ENCODE measurements at places on chromosomes 5 and 9.
A peak's percentile ranks its signal among the peaks of the same experiment; 100 is the strongest.

DNA sequence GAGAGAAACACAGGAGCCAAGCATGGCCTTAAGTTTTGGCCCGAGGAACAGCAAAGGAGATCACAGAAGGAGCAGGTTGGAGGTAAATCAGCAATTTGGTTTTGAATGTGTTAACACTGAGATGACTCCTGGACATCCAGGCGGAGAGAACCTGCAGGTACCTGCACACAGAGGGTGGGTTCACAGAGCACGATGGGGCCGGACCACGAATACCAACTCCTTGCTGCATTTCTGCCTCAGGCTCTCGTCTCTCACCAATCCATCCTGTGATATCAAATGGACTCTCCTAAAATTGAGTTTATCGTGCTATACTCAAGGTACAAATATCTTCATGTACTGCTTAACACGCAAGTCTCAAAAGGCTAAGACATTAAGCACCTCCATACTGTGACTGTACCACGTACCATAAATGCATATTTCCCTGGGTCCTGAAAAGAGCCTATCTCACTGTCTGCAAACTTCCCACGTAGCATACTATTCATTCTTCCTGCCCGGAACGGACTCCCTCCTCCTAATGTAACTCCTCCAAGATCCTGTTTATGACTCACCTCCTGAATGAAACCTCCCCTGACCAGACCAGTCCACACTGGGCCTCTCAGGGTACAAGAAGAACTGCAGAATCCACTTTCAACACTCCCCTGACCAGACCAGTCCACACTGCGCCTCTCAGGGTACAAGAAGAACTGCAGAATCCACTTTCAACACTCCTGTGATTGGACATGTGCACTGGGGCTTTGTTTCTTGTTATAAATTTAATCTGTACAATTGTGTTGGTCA is 380.8 kb upstream of the RFX3 start:
- DNase-seq, result no peak

- no peak for DNase-seq
Observed at GRCh38 chr5:81213070-81213469, 20.1 kb upstream of the CKMT2 start.

DNA sequence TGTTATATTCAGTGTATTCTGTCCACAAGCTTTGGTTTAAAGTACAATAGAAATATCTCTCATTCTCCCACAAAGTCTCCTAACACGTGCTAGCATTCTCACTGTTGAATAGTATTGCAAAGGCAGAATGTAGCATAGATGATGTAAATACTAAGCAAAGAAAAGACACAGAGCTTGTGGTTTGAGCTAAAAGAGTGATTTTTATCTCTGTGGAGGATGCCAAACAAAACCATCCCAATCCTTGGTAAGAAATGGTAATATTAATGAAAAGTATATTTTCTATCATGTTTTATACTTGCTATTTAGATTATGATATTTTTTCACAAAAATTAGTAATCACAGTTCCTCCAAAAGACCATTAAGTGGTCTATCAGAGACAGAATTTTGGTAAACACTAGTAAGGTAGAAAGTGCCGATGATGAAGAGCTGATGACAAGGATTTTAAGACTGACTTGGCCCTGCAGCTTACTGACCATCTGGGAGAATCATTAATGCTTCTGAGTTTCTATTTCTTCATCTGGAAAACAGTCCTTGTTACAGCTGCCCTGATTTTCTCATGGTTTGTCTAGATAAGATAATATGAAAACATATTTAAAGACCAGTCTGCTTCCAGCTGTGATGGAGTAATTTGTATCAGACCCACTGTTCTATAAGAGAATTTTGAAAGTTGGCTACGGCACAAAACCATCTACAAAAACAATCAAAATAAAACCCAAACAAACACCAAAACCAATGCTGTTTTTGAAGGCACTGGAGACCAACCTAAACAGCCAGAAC is 510.2 kb downstream of the SPATA31D1 start:
- DNase-seq, result no peak

DNA sequence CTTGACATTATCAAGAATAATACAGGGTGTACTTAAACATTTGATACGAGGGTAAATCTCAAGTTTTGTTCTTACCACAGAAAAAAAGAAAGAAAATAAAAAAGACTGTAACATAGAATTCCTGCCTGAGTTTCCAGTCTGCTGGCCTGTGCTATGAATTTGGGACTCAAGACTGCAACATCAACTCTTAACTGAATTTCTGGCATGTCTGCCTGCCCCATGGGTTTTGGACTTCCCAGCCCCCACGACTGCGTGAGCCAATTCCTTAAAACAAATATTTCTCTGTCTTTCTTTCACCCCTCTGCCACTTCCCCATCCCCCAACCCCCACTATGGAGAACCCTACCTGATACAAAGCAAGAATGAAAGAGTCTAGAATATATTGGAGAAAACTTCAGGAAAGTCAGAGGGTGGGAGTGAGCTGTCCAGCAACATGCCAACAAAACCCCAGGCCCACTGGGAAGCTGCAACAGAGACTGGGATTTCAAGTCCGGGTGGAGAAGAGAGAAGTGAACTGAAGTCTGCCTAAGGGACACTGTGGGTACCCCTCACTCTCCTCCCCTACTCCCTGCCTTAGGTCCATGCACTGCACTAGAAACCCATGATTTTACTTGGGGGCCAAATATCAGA is 43.0 kb downstream of the MARCHF3 start:
- no peak for DNase-seq

DNA sequence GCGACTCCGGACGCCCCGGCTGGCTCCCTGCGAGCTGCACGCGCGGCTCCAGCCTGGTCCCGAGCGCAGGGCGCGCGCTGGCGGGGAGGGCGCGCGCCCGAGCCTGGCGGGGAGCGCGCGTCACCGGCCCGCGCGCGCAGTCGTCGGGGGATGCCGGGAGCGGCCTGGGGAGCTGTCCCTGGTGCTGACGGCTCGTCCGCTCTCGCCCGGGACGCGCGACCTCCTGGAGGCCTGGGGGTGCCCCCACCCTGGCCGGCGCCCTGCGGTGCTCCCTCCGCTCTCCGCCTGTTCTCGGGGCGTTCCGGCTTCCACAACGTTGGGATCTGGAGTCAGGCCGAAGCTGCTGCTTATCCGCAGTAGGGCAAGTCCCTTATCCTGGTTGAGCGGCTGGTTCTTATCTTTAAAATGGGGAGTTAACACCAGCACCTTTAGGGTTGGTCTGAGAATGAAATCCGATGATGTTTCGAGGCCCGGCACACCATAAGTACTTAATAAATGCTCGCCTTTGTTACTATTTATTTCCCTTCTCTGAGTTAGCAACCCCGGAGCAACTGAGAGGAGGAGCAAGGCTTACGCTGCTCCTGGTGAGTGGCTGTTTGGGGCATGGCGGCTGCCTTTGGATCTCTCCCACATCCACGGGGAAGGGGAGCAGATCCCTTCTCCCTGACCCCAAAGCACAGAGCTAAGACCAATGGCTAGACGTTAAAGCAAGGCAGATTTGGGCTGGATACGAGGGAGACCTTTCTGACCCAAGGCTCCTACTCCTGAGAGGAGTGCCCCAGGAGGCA is at the start of gene FAM163B:
FAM163B (minus strand) TSS at position 79 of the 788 bp plus-strand sequence. CDS start 29,166 bp downstream, outside the sequence.
- peak; percentile 18 for DNase-seq

DNA sequence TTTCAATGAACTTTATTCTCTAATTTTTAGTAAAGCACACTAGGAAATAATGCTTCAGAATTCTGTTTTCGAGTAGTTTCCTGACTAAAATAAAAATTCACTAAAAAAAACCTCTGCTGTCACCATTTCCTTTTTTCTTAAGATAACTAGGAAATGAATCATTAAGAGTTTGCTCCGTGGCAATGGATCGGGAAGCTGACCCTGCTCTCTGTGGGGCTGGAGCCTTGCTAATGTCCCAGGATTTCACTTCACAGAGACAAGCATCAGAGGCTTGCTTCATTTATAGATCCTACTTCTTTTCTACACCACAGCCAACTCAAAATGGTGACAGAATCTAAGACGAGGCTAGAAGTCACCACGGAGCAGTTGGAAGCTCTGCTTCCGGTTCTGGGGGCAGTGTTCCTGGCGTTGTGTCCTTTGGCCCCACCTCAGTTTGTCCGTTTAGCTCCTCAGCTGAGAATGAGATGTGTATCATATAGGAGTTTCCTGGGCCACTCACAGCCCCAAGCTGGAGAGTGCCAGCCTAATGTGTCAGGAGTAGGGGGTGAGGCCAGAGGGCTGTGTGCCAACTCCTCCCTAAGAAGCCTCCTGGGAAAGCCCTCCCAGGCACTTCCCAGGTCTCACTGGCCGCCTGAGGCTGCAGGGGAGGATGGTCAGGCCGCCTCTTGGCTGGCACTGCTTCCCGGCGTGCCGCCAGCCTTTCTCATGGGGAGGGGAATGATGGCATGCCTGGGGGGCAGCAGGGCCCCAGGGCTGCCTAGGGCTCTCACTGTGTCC is 19.6 kb downstream of the TENT4A start:
- no peak for DNase-seq

- DNase-seq, result no peak
Observed at GRCh38 chr9:69458176-69458575, 133.2 kb downstream of the ENTREP1 start.

Measured in stimulated activated CD4-positive, alpha-beta T cell treated with anti-CD3 and anti-CD28 coated beads, TNF-alpha, amount 100 ng/mL, for 24 hours (primary cell).